DMS79 treated with DMSO at 0.1 percent for 48 hours (cell line): ENCODE measurements at places on chromosomes 6 and 20.

GRCh38 chr6:44829836-44830235, 442.3 kb downstream of the CDC5L start:
- DNase-seq = no peak

DNA sequence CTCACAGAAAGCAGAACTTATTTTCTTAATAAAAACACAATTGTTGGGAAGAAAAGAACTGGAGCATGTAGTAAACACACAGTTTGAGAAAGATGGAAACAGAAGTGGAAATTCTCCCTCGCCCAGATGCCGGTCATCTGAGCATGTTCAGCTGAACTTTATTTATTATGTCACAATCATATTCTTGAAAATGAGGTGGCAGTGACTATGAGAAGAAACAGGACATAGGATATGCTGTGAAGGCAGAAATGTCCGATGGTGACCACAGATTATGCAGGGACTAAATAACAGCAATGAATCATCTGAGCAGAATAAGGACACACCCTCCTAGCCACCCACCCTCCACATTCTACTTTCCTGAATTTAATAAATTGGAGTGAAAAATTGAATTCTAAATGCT, 425.3 kb upstream of the NOX3 start:
- no peak for DNase-seq

GRCh38 chr6:124119596-124119995, 315.9 kb downstream of the NKAIN2 start:
- no peak for DNase-seq

- no peak for DNase-seq
Measured at GRCh38 chr6:4358414-4359107, 223.2 kb upstream of the ECI2 start.

GRCh38 chr6:44456070-44456965, 68.8 kb downstream of the CDC5L start:
- DNase-seq = peak; percentile 8

DNA sequence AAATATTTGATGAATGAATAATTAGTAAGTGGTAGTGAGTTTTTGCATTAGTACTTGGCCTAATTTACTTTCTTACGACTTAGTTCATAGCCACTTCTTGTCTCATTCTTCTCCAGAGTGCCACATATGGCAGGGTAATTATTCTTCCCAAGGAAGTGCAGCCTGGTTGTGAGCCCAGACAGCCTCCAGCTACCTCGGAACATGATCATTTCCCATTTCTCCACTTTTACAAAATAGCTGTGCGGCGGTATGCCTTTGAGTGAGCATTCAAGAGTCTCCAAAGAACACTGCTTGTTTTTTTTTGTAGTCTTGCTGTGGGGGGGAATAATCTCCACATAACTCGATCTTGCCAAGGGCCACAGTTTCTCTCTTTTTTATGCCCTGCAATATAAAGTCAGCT, 765.0 kb downstream of the HDGFL1 start:
- DNase-seq = no peak

DNA sequence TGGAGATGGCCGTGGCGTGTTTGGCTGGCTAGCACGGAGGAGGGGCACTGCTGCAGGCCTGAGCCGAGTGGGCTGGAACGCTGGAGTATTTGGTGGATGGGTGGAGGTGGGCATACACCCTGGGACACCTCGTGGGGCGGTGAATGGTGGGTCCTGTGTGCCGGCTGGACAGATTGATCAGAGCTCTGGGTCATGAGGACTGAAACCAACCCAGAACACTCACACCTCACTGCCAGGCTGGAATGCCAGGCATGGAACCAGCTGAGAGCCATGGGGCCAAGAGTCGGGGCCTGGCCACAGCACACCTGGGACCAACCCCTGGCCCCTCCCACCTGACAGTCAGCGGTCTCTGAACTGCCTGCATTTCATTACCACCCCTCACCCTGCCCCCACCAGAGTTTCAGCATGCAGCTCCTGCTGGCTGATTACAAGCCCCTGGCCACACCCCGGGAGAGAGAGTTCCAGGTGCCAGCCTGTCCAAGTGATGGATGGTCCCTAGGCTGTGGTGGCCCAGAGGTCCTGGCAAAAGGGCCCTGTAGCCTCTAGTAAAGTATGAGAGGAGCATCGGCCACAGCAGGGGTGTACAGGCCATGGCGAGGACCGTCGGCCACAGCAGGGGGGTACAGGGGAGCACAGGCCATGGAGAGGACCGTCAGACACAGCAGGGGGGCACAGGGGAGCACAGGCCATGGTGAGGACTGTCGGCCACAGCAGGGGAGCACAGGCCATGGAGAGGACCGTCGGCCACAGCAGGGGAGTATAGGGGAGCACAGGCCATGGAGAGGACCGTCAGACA, 3.3 kb downstream of the NPBWR2 start:
- no peak for DNase-seq

DNA sequence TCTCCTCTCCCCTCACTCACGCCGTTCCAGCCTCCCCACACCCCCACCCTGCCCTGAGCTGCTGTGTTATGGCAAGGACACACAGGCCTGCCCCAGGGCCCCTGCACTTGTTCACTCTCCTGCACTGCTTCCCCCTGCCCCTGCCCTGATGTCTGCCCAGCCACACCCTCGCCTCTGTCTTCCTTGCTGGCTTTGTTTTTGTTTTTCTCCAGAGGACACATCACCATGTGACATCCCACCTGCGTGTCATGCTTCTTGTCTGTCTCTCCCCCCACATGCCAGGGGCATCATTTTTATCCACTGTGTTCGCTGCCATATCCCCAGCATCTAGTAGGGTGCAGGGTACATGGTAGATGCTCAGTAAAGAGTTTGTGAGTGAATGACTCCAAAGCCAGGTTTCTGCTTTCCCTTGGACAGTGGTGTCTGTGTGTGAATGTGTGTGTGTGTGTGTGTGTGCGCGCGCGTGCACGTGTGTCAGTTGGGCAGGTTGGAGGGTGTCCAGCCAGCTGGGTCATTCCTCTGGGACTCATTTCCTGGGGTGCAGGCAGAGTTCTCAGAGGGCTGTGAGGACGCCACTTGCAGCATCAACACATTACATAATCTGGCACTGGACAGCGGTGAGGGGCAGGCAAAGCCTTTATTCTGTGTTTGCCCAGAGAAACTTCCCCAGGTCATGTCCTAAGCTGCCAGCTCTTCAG, 60.6 kb downstream of the STK35 start:
- DNase-seq = no peak

- no peak for DNase-seq
Measured at GRCh38 chr20:62165762-62166399, 16.9 kb upstream of the MTG2 start.
